ENCODE measurements at places on chromosomes 7 and 10. TPM values are rescaled to one million over a fixed set of nuclear protein-coding genes. Genes with fewer than 3 reads are reported as not detected.

CD36 gene
- 8.8 TPM for total RNA-seq

DGKI gene
- total RNA-seq = 10.0 TPM

SLC13A4 gene
- total RNA-seq = 0.14 TPM

BNIP3 gene
- 70.6 TPM for total RNA-seq

FAM3C gene
- 41.1 TPM for total RNA-seq

HHEX gene
- total RNA-seq = 7.9 TPM

ITGA8 gene
- total RNA-seq = under 0.01 TPM

ANXA8L1 gene
- total RNA-seq = 10.3 TPM

HOXA13 gene
- 6.8 TPM for total RNA-seq

SLC13A1 gene
- not detected for total RNA-seq

PODXL gene
- total RNA-seq = 0.88 TPM

Measured in placental pericyte (primary cell).